Activated CD8-positive, alpha-beta memory T cell treated with anti-CD3 and anti-CD28 coated beads, Interleukin-2, amount 50 U/mL, for 48 hours (primary cell): ENCODE measurements at places on chromosomes 7 and 10.

DNA sequence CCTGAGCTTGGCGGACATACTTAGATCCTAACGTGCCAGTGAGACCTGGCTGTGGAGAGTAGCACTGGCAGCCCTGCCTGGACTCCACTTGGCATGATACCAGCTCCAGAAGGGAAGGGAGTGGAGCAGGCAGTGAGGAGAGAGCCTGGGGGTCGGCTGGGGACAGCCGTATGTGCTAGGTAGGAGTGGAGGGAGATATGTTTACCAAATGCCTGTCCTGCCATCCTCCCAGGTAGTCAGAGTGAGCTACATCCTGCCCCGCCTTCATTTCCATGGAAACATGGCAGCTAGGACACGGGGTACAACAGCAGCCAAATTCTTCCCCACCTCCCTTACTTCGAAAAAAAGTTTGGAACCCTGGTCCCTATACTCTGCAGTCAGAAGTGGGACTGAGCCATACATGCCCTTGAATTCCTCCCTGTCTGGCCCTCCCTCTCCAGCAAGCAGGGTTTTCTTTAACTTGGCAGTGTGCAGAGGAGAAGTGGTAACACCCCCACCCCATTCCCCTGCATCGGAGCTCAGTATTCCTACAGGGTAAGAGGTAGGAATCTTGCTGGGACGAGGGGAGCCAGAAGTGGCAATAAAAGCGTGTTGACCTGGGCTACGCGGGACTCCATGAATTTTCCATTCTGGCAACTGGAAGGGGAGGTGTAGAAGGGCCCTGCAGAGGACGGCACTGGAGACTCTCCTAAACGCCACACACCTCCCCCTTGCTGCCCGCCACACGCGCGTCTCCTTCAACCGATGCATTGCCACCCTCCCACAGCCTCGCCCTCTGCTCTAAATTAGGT lies 20.0 kb upstream of the SMO start:
- no peak for DNase-seq

- no peak for DNase-seq
Measured at GRCh38 chr7:139846297-139846696, 17.2 kb downstream of the TBXAS1 start.

- no peak for DNase-seq
Measured at GRCh38 chr7:99121496-99122021, 22.3 kb downstream of the SMURF1 start.

- no peak for DNase-seq
Measured at GRCh38 chr10:11242443-11243387, 225.0 kb downstream of the CELF2 start.

DNA sequence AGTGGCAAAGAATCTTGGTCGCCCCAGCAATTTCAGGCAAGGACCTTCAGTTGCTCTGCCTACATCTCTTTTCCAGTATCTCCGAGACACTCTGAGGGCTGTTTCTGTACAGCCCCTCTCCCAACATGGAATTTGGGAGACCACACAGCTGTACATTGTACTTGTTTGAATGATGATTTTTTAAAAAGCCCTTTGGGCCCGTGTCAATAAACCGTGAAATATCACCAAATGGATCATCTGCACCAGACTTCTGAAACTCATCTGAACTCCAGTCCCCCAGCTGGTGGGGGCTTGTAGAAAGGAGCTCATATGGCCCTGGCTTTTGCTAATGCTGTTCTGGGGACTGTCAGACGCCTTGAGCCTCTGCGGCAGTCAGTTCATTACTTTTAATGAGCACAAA lies 374.9 kb downstream of the BBS9 start:
- no peak for DNase-seq

GRCh38 chr10:133122171-133122935 lies 34.6 kb downstream of the ADGRA1 start:
- no peak for DNase-seq

DNA sequence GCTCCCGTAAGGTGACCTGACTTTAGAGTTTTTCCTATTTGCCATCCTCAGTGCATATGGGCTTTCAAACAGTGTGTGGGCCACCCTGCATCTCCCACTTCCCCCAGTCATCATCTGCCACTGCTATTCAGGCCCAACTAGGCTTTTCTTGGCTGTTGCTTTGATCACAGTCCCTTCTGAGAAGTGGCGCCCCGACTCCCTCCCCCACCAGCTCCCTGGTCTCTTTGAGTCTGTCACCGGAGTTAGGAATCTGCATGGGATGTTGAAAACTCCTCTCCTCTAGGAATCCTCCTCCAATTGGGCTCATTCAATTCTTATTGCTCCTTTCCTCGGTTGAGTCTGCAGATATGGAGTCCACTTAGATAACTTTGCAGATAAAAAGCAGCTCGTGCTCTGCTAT lies 32.1 kb downstream of the HIF1AN start:
- DNase-seq = peak; percentile 28

DNA sequence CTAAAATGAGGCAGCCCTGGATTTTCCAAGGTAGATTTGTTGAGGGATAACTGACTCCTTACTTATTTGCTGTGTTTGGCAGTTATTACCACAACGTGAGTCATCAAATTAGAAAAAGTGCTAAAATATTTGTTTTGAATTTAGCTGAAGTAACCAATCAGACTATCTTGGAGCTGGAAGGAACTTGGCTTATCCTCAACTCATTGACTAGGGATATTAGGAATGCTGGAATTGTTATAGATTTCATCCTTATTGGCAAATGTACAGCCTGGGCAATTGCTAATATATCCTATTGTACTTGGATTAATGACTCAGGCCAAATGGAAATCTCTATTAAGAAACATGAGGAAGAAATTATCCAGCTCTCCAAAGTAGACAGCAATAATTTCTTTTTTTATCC lies 1189.0 kb upstream of the LRRN3 start:
- DNase-seq = no peak

DNA sequence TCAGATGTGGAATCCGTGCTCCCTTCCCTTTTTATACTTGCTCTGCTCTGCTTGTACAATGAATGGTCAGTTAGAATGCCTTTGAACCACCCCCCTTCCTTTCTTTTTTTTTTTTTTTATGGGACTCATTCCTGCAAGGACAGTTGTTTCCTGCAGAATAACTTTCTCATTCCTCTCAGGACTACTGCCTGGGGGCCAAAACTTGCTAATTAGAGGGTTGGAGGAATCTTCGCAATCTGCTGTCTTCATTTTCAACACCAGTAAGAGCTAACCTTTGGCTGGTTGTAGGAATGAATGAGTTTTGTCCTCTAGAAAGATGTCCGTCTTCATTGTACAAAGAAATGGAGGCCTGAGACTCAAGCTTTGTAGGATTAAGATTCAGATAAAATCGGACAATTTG lies 868.1 kb downstream of the LRMDA start:
- no peak for DNase-seq
